Epithelial cell of proximal tubule (primary cell): ENCODE measurements at places on chromosomes 11 and 22. TPM values are rescaled to one million over a fixed set of nuclear protein-coding genes. Genes with fewer than 3 reads are reported as not detected.

APOL1 gene
- 5.7 and 7.2 TPM in 2 replicates for total RNA-seq

FREY1 gene
- 0.51 TPM in 1 of 2 replicates, not detected in the other for total RNA-seq

OR2AT4 gene
- total RNA-seq, result not detected in 2 replicates

BTG4 gene
- total RNA-seq, result 0.22 TPM in 1 of 2 replicates, not detected in the other

ILK gene
- 118 and 184 TPM in 2 replicates for total RNA-seq

CD3D gene
- total RNA-seq, result not detected in 2 replicates

MYRF gene
- total RNA-seq, result 7.6 and 25.0 TPM in 2 replicates

WT1 gene
- total RNA-seq, result 3.0 and 10.6 TPM in 2 replicates

PUS3 gene
- 7.1 and 8.0 TPM in 2 replicates for total RNA-seq

CARD18 gene
- total RNA-seq, result not detected in 2 replicates

- no peak for DNase-seq
These were observed 78.4 kb upstream of the TP53I11 start for GRCh38 chr11:45028911-45029682.

DNA sequence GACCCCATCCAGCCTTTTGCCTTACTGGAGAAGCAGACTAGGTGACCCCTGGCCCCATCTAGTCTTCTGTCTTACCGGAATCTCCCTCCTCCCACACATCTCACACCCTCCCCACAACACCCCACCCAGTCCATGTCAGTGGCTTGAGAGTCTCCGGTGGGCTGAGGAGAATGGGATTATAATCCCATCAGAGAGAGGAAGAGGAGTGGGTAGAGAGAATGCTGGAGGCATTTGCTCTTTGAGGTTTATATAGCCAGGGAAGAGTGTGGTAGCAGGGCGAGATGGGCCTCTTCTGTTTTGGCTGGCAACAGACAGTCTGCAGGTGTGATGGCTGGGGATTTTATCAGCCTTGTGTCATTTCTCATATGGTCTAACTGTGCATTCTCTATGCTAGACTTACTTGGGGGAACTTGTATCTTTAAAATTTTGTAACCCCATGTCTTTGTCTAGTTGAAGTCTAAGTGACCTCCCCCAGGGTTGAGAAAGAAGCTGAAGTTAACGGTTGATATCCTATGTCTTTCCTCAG is 50.3 kb downstream of the GRAMD1B start:
- DNase-seq, result no peak

GRCh38 chr11:74195828-74196227 is 24.7 kb downstream of the PPME1 start:
- no peak for DNase-seq

DNA sequence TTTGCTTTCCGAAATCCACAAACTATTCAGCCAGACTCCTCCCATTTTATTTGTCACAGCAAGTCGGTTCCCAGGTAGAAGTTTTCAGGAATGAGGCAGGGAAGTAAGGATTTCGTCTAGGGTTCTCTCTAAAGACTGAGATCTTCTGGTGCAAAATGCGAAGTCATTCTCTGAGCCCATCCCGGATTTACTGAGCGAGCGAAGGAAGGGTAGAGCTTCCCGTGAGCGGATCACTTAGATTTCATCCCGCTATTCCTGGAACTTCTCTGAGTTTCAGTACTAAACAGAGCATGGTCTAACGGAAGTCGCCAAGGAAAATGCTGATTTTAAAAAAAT is 3.1 kb upstream of the CALCA start:
- DNase-seq, result no peak

DNA sequence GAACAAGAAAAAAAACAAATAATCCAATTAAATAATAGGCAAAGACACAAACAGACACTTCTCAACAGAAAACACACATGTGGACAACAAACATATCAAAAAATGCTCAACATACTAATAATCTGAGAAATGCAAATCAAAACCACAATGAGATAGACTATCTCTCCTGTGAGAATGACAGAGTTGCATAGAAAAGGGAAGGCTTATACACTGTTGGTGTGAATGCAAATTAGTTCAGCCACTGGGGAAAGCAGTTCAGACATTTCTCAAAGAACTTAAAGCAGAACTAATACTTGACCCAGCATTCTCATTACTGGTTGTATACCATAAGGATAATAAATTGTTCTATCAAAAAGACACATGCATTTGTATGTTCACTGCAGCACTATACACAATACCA is 637.8 kb upstream of the LUZP2 start:
- no peak for DNase-seq

GRCh38 chr11:35236667-35237003 is 97.7 kb downstream of the CD44 start:
- no peak for DNase-seq

GRCh38 chr22:36644333-36644757 is 59.2 kb downstream of the CACNG2 start:
- peak; percentile 88 for DNase-seq

DNA sequence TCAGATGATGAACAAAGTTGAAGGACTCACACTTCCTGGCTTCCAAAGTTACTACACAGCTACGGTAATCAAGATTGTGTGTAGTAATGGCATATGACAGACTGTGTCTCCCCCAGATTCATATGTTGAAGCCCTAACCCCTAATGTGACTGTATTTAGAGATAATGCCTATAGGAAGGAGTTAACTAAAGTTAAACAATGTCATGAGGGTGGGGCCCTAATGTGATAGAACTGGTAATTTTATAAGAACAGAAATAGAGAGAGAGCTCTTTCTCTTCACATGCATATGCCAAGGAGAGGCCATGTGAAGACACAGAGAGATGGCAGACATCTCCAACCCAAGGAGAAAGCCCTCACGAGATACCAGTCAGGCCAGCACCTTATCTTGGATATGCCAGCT is 8.0 kb downstream of the AAMDC start:
- no peak for DNase-seq
